ENCODE measurements at places on chromosomes 3 and 15.

- DNase-seq, result peak; percentile 77
Observed at GRCh38 chr3:151431940-151432339, 28.9 kb downstream of the IGSF10 start.

GRCh38 chr15:33988384-33988783 is 20.1 kb downstream of the CHRM5 start:
- no peak for DNase-seq

DNA sequence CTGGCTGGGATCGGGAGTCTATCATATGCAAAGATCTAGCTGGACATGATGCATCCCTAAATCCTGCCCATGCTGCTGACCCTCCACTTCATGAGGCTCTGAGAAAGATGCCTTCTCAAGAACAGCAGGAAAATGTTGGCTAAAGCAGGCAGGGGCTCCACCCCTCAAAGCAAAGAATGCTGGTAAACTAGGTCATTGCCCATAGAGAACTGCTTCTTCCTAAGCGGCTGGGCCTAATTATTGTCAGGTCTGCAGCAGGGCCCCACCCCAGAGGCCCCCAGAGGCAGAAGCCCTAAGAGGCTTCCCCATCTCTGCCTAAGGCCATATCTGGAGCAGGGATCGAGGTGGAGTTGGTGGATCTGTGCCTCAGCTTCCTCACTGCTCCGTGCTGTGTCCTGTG is 447.4 kb upstream of the PROK2 start:
- no peak for DNase-seq

- DNase-seq, result no peak
Observed at GRCh38 chr15:40437752-40438687, 2.7 kb upstream of the BAHD1 start.

DNA sequence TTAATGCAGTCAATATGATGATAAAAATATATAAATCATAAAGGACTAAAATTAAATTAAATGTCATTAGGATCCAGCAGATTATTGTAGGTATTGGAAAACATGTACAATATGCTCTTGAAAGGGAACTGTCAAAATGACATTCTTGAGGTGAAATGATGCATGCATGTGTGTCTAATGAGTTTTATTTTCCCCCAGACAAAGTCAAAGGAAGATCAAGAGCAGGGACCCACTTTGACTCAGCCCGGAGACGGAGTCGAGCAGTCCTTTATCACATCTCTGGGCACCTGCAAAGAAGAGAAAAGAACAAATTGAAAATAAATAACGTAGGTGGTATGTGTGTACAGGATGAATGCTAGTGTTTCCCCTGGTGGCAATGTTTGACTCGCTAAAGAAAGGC is 194.1 kb downstream of the KCNH8 start:
- no peak for DNase-seq

- no peak for DNase-seq
Observed at GRCh38 chr15:90885432-90886290, 1.4 kb downstream of the FES start.

DNA sequence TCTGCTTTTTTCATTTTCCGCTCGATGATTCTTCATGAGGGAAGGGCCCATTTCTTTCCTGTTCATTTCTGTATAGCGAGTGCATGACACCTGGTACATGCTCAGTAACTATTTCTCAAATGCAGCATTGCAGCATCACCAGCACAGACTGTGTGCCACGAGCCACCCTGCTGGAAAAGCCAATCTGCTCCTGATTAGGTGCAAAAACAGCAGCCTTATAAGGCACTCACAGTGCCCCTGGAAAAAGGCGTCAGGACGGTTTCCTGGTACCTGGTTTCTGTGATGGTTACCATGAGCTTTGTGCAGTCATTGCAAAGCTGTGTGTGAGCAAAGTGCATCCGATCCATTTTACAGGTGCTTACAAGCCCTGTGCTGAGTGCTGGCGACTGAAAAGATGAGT is 15.8 kb downstream of the ST8SIA2 start:
- no peak for DNase-seq

DNA sequence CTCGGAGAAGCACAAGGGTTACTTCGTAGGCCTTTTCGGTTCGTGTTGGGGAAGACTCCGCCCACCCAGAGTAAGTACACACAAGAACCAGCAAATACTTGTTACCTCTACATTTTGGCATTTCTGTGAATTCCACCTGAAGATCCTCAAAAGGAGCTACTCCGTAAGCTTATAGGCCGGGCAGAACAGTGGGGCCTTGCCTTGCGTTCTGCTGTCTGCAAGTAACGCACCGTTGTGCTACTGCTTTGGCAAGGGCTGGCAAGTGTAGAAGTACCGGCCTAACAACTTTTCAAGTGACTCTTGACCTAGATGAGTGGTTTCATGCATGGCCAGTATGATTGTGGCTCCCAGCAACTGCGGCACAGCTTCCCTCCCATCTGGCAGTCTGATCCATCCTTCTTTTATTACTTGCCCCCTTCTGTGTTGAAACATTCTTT is 6.4 kb upstream of the DNAAF4 start:
- no peak for DNase-seq
